ENCODE measurements at places on chromosomes 12 and 14. TPM values are rescaled to one million over a fixed set of nuclear protein-coding genes. Genes with fewer than 3 reads are reported as not detected.

GRCh38 chr12:93784339-93785086, 107.3 kb downstream of the CRADD start:
- peak; percentile 83 for DNase-seq

GRCh38 chr12:75177997-75178396, 31.6 kb downstream of the KCNC2 start:
- DNase-seq = peak; percentile 83

TSPAN8 gene
- total RNA-seq = 55.8 TPM

KERA gene
- not detected for total RNA-seq

FRMD6 gene
- 53.1 TPM for total RNA-seq

- DNase-seq = peak; percentile 56
These were observed 166.1 kb upstream of the SYT10 start for GRCh38 chr12:33605757-33606156.

GRCh38 chr12:88334271-88334670, 192.2 kb downstream of the TMTC3 start:
- DNase-seq = peak; percentile 61

- DNase-seq = no peak
These were observed 1.6 kb upstream of the ATP2B1 start for GRCh38 chr12:89709995-89710872.

MFAP5 gene
- total RNA-seq = 0.65 TPM

- DNase-seq = no peak
These were observed 1365.4 kb downstream of the FSCB start for GRCh38 chr14:43141636-43142191.

DNA sequence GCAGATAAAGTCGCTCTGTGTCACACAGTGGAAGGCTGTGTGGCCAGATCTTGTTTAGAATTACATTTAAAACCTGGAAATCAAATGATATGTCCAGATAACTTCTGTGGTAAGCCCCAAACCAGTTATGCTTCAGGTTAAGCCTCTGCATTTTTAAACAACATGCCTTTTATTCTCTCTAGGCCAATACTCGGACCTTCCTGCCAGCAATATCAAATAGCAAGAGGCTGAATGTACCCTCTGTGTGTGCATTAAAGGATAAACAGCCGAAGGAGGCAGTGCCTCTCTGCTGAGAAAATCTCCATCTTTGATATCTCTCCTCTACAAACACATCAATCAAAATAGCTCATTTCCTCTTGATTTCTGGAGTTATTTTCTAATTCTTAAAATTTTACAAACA, 67.1 kb upstream of the TMEM260 start:
- DNase-seq = no peak

SDSL gene
- 12.9 TPM for total RNA-seq

- no peak for DNase-seq
These were observed 73.9 kb downstream of the BMP4 start for GRCh38 chr14:53882684-53883083.

DNA sequence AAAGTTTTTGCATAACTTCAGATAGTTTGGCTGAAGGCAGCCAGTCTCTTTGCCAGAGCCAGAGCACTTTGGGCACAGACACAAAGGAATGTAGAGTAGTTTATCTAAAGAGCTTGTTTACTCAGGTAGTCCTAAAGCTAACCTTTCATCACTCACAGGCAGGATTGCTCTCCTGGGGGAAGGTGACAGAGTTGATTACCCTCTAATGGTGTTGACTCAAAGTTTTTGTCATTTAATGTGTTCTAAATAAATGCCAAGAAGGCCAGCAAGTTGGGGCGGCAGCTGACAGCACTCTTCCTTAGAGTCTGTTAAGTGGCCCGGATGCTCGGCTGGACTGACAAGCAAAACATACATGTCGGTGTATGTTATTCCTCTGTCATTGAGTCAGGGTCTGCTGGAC, 9.3 kb upstream of the TAS2R46 start:
- no peak for DNase-seq

TESPA1 gene
- total RNA-seq = not detected

DNA sequence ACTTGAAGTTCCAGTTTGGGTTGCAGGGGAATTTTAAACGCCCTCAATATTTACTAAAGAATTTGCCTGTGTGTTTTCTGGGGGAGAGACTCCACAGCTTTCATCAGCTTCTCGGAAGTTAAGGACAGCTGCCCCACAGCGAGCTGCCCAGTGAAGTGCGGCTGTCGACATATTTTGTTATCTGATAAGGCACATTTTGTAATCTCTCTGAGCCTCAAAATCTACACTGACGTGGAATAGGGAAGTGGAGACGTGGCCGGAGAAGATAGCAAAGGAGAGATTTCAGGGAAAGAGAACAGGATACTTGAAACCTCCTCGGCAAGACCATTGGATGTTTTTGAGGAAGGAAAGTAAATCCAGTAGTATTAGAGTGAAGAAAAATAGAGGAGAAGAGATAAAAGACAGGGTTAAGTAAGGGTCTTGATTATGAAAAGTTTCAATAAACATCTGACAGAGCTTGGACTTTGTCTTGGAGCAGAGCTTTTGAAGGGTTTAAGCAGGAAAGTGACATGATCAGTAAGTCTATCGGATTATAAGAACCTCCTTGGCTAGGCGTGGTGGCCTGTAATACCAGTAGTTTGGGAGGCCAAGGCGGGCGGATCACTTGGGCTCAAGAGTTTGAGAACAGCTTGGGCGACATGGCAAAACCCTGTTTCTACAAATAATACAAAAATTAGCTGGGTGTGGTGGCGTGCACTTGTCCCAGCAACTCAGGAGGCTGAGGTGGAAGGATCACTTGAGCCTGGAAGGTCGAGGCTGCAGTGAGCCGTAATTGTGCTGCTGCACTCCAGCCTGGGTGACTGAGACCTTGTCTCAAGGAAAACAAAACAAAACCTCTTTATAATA, 1.1 kb downstream of the POLR3B start:
- peak; percentile 35 for DNase-seq
